ENCODE measurements at places on chromosomes 2 and 18.

GRCh38 chr2:105144941-105145300, 96.6 kb upstream of the GPR45 start:
- DNase-seq: no peak

DNA sequence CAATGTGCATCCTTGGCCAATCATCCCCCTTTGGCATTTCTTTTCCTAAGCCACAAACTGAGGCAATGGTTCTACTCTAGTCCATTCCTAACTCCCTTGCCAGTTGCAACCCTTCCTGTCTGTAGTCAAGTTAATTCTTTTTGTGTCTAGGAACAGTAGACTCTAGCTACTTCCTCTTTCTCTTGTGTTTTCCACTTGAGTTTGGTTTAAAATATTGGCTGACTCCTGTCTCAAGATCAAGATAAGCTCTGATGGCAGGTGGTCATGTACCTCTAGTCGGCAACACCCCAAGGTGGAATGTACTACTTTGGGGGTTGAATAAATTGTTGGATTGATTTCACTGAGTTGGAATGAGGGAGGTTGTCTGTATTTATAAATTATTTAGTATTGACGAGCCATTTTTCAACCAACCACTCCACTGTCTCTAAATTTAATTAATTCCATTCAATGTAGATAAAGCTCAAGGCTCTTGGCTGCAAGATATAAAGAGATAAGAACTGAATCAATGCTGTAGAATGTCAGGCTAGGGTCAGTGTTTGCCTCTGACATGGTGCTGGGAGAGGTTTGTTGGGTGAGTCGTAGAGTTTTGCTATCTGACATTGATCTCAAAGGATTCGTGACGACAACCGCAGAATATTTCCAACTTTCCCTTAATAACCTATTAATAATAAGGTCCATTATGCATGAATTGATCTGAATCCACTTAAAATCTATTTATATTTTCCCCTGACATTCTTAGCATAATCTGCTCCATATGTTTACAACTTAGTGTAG, 188.7 kb upstream of the APCDD1 start:
- no peak for DNase-seq

DNA sequence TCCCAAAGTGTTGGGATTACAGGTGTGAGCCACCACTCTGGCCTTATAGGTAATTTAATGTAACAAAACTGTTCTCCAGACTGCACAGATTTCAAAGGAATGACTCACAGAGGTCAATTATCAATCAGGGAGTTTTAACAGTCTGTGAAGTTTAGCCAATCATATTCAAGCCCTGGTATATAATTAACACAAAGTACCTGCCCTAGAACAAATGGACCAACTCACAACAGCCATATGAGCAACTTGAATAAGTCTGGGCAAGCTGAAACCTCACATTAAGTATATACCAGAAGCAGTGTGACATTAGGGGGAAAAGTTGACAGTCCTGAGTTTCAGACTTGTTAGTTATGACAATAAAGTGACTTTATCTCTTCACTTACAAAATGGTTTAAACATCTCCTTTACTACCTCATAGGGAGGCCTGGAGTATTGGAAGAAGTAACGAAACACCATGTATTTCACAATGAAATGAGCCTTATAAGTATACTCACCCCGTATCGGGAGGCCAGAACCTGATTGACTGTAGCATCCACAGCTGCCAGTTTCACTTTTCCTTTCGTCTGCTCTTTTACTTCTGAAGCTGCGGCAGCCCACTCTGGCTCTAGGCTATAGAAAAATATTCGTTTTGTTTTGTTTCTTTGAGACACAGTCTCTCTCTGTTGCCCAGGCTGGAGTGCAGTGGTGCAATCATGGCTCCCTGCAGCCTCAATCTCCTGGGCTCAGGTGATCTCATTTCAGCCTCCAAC, 22.2 kb downstream of the PDIA6 start:
- no peak for DNase-seq

DNA sequence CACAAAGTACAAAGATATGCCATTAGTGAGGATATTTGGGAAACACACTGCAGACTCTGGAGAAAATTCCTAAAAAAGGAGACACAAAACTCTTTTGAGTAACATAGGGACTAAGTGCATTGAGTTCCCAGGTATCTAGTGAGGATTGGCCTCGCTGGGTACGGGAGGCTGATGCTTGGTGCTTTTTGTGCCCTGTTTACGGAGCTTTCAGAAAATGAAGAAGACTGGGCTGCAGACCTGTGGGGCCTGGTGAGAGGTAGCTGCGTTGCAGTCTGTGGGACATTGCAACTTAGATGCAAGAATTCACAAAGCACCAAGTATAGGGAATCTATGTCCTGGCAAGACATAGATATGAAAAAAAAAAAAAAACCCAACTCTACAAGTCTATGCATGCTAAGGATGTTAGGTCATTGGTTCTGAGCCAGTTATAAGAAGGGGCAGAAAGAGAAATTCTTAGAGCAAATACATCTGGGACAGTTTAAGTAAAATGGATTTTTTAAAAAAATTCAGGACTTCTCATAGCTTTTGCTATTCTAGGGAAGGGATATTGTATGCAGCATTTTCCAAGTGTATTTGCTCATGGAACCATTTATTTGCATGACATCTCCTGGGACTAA, 156.0 kb downstream of the SLC4A3 start:
- no peak for DNase-seq

GRCh38 chr2:9243357-9243756, 36.7 kb downstream of the ASAP2 start:
- no peak for DNase-seq

GRCh38 chr18:13640266-13640860, 86.0 kb downstream of the FAM210A start:
- no peak for DNase-seq

GRCh38 chr2:109428841-109429566, 184.8 kb downstream of the SEPTIN10 start:
- no peak for DNase-seq

DNA sequence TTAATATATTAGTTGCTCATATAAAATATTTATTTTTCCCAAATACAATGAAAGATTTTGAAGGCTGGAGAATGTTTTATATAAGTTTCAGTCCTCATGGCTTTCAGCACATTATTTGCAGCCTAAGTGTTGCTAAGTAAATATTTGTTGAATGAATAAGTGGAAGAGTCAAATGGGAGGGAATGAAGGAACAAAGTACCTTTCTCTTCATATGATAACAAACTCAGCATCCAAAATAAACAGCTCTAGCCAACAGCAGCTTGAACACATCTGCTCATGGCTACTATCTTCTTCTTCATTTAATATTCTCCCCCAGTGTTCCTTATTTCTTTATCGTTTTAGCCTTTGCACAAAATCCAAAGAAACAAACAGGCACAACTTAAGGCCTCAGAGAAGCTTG, 385.2 kb upstream of the PIK3C3 start:
- no peak for DNase-seq

GRCh38 chr2:227500301-227500630, 28.3 kb downstream of the AGFG1 start:
- DNase-seq: no peak

GRCh38 chr2:171972329-171972982, 27.3 kb upstream of the METAP1D start:
- DNase-seq: no peak

All from stimulated activated CD8-positive, alpha-beta memory T cell treated with anti-CD3 and anti-CD28 coated beads, Interleukin-15, amount 100 ng/mL, for 24 hours (primary cell).